ENCODE measurements at places on chromosomes 11 and 22.

GRCh38 chr11:62725646-62726045 lies 1.6 kb downstream of the HNRNPUL2 start:
- no peak for DNase-seq

- DNase-seq, result no peak
Observed at GRCh38 chr11:122850076-122850631, 11.9 kb downstream of the CRTAM start.

GRCh38 chr11:119315131-119316015 lies 1.6 kb downstream of the MCAM start:
- DNase-seq, result no peak

DNA sequence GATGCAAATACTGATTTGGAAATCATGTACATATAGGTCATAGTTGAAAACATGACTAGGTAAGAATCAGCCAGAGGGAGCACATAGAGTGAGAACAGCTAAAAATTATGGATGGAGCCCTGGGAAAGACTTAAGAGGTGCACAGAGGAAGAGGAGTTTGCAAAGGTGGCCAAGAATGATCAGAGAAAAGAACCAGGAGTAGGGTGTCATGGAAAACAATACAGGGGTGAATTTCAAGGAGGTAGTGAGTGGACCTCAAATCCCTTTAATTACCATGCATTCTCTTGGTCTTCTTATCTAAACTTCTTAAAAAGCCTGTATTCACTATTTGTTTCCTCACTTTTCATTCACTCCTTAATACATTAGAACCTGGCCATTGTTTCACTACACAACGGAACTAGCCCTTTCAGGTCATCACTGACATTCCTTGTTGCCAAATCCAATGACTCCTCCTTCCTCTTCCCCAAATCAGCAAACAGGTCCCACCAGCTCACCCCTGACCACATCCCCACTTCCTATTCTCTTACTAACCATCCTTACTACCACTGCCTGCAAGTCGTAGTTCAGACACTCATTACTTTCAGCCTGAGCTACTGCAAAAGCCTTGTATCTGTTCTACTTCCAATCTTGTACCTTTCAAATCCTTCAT lies 22.6 kb downstream of the BUD13 start:
- no peak for DNase-seq

DNA sequence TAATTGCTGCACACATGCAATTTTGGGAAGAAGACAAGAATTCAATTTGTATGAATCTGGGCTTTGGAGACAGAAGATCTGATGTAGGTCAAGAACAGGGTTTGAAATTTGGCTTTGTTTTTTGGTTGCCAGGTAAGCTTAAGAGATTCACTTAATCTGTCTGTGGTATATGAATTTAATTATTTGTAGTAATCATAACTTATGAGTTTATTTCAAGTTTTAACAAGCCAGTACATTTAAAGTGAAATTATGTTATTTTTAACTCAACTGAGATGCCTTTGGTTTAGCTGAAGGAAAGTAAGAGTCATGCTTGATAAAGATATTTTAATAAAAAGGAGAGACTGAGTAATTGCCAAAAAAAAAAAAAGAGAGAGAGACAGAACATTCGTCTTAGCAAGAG lies 384.1 kb downstream of the LUZP2 start:
- DNase-seq, result no peak

DNA sequence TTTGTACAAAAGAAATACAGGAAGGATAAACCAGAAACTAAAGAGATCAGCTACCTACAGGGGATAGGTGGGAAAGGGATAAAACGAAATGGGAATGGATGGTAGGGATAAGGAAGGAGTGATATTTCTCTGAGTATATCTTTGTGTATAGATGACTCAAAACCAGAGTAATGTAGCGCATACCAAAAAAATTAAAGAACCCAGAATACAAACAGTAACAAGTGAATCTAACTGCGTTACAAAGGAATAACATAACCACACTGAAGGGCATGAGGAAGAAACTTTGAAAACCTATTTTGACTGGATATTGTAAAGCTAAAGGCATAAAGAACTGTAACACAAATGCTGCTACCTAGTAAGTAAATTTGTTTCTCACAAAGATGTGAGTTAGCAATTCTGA lies 37.9 kb downstream of the MAPK1 start:
- no peak for DNase-seq

DNA sequence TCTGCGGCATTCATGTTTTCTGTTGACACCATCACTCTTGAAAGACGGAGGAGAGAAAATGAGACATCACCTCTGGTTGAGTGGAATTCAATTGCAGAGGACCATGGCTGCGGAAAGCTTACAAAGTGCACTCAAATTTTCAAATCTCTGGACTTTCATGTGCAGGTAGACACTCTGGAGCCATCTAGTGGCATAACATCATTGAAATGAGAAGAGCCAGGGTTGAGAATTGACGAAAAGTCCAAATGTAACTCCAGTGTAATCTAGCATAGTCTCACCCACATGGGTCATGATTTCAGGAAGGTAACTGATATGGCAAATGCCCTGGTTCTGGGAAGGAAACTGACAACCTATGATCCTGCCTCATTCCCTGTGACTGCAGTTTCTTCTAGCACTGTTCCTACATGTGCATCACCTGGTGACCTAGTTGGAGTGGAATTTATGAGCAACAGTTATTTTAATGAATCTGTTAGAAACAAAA lies 687.8 kb downstream of the KCNA4 start:
- DNase-seq, result no peak

DNA sequence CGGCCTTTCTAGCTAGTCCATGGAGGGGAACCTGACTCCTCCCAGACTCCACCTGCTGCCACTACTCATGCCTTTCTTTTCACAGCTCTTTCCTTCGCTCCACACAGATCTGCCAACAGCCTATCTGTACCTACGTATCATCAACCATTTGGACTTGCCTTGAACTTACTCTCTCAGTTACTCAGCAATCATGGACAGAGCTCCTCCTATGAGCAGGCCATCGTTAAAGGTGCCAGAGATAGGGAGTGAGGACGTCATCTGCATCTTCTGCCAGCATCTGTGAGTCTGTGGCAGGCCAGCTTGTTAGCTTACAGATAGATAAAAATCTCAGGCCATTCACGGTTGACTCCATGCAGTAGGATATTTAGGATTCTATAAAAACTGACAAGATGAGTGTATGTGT lies 162.9 kb upstream of the ZBED5 start:
- DNase-seq, result no peak

Data from stimulated activated CD8-positive, alpha-beta memory T cell treated with anti-CD3 and anti-CD28 coated beads, Interleukin-4, amount 100 ng/mL, for 1 hour (primary cell).